ENCODE measurements at places on chromosomes 4 and X.

DNA sequence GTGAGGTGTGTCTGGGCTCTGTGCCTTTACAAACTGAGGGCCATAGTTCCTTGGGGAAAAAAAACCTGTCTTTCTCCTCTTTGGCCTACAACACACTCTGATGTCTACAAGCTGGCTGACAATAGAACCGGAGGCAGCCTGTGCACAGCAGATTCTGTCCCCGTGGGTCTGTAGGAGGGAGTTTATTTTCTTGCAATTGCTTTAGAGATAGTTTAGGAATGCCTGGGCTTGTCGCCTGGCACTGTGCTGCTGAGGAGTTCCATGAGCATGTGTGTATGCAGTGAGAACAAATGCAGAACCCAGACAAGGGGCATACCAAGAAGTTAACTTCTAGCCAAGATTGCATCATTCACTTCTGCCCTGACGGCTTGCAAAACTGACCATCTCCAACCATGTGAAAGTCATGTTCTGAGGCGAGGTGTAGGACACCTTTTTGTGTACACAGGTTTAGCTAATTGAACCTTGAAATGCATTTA lies 54.1 kb downstream of the CCNI start:
- no peak for DNase-seq

DNA sequence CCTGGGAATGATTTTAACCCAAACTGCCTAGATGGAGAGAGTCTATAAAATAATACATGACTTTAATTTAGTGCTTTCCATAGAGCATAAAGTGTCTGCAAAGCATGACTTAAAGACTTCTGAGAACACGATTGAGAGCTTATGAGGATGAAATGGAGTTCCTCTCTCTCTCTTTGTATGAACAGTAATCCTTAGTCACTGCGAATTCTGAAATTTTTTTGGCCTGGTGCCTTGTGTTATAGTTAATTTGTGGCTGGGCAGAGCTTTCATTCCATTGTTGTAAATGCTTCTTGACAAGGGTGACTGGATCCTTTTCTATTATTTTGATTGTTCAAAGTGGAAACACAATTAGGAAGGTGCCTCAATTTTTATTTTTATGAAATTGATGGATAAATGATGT lies 179.5 kb downstream of the CEP135 start:
- DNase-seq = no peak

GRCh38 chrX:153884590-153884989 lies 1.4 kb downstream of the L1CAM start:
- no peak for DNase-seq

GRCh38 chr4:180219080-180219479 lies 2024.1 kb upstream of the TENM3 start:
- DNase-seq = no peak

GRCh38 chrX:57651169-57651919 lies 28.7 kb downstream of the NLRP2B start:
- no peak for DNase-seq

DNA sequence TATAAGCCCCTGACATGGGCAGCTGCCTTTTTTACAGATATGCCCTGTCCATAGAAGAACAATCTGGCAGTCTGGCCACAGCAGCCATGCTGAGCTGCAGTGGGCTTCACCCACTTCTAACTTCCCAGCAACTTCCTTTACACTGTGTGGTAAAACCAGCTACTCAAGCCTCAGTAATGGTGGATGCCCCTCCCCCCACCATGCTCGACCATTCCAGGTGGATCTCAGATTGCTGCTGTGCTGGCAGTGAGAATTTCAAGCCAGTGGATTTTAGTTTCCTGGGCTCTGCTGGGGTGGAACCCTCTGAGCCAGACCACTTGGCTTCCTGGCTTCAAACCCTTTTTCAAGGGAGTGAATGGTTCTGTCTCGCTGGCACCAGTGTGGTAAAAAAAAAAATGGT lies 355.9 kb upstream of the EDA2R start:
- DNase-seq = no peak

GRCh38 chrX:80808881-80809411 lies 731 bp downstream of the BRWD3 start:
- DNase-seq = peak; percentile 48

DNA sequence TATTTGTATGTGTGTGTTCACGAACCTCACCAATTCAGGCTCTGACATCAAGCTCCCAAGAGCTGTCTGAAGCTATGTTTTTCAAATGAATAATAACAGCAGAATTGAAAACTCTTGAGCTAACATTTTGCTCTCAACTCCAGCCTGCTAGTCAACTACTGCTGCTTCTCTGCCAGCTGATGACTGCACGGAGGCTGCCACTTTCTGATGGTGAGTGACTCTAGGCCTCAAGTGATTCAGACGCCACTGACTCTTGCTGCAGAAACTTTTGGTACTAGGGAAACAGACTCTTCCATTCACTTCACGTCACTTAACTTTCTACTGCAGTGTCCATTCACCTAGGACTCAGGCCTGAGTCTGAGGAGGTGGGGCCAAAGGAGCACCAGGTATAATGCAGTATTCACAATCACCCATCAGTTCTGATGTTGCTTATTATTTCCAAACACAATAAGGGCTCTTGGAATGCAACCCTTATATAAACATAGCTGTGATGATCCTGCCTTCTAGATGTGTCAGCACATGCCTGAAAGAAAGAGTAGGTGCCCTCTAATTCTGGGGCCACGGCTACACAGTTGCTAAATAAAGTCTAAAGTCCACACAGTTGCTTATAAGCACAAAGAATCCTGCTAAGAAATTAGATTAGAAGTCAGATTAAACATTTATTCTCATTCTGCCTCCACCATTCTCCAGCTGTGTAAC lies 16.0 kb downstream of the PRDM8 start:
- no peak for DNase-seq

- DNase-seq = peak; percentile 54
These were observed 628 bp downstream of the MXD4 start for GRCh38 chr4:2261110-2261852.

DNA sequence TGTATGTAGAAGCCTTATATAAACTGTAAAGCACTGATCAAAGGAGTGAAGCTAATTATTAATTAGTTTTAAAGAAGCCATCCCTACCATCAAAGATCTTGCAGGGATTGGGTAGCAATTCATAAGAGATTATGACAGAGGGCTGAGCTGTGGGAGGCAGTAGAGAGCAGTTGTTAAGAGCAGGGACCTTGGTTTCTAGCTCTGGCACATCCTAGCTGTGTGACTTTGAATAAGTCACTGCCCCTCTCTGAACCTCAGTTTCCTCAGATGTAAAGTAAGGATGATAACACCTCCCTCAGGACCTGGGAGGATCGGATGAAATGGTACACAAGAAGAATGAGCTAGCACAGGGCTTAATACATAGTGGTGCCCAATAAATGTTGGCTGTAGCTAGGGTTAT lies 45.4 kb downstream of the APLN start:
- no peak for DNase-seq

DNA sequence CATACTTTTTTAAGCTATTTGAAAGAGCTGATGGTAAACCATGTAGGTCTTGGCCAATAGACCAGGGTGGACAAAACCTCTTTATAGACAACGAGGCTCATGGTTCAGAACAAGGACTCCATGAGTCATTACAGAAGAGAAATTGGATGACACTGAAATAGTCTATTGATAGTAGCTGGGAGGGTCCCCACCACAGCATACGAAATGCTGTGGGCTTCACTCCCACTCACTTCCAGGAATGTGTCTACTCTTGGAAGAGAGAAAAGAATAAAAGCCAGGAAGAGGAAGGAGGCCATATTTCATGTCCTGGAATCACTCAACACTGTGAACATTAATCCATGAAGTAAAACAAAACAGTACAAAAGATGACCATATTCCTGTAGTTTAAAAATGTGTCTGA lies 82.3 kb upstream of the MXRA5 start:
- DNase-seq = no peak

DNA sequence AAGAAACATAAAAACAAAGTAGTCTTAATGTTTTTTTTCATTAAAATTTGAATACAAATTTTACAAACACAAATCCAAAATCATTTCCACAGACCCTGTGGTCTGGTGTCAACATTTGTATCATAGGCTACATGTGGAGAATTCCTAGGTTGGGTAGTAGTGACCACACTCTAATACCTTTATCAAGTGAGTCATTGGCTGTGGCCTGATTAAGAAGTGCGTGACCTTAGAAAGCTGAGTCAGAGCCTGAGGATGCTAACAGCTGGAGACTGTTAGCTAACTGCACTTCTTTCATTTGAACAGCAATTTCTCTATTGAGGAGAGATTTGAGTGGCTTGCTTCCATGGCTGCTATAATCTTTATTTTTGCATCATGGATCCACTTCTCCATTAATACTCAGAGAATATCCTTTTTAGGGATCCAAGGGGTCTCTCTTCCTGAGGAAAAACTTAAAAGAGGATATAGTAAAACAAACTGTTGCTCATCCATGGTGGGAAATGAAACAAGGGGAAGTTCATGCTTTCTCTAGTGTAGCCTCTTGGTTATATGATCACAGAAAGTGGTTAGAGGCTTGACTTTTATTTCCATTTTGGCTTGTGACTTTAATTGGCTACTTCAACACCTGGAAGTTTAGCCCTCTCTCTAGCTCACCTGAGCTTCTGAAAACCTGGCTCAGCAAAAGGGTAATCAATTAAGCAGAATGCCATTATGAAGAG lies 335.8 kb downstream of the PABPC4L start:
- no peak for DNase-seq

- DNase-seq = no peak
These were observed 54.4 kb upstream of the ESX1 start for GRCh38 chrX:104309169-104309568.

DNA sequence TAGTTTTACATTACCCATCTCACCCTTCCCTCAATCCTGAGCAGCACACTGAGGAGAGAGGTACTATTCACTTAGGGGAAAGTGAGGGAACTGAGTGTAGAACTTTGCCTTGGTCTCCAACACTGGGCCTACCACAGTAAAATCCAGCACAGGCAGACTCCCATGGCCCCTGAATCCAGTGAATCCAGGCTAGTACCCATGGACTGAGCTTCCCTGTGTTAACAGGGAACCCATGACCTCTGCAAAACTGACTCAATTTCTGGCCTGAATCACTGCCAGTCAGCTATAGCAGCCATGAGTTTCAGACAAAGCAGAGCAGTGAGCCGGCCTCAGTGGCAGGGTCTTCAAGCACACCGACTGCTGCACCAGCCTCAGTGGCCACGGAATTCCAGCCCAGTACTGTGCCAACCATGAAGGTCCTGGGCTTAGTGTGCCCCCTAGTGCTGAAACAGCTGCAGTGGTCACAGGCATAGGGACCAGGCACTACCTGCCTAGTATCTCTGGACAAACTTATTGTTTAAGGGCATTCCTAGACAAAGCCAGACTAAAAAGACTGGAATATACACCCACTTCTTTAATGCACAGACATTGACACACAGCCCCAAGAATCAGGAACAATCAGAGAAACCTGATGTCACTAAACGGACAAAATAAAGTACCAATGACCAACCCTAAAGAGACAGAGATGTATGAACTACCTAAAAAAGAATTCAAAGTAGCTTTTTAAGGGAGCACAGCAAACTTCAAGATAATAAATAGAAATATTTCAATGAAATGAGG lies 127.4 kb upstream of the RPL34 start:
- DNase-seq = peak; percentile 42

GRCh38 chr4:139596034-139596683 lies 40.1 kb upstream of the SETD7 start:
- no peak for DNase-seq

GRCh38 chr4:96103086-96103485 lies 263.2 kb downstream of the PDHA2 start:
- no peak for DNase-seq

GRCh38 chrX:123756320-123756719 lies 23.5 kb upstream of the THOC2 start:
- no peak for DNase-seq

- no peak for DNase-seq
These were observed 10.1 kb upstream of the MTMR1 start for GRCh38 chrX:150683112-150683511.

DNA sequence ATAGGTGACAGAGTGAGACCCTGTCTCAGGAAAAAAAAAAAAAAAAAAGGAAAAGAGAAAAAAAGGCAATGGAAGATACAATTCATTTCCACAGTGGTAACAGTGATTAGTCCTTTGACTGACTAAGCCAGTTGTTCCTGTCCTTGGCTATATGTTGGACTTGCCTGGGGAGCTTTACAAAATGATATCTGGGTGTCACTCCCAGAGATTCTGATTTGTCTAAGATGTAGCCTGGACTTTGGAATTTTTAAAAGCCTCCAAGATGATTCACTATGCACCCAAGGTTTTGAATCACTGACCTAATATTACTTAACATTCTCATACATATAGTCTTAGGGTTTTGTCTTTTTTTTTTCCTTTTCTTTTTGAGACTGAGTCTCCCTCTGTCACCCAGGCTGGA lies 16.9 kb downstream of the HELQ start:
- DNase-seq = no peak

- no peak for DNase-seq
These were observed 1441.2 kb downstream of the PCDH7 start for GRCh38 chr4:32161392-32161791.

DNA sequence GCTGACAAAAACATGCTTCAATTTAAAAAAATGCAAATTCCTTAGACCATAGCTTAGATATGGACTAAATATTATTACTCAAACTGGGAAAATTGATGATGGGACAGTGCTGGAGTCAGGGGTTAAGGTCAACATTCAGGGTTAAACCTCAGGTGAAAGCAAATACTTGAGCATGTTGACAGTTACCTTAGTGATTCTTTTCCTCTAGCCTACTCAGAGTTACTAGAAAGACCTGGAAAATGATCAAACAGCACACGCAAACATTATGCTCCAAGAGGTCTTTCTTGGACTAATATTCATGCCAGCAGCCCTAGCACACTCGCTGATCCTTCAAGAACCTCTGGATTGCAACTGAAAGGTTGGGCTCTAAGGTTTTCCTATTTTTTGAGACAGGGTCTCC lies 10.8 kb downstream of the IGFBP7 start:
- no peak for DNase-seq

- no peak for DNase-seq
These were observed 147.1 kb upstream of the RPS6KA6 start for GRCh38 chrX:84335121-84335520.

DNA sequence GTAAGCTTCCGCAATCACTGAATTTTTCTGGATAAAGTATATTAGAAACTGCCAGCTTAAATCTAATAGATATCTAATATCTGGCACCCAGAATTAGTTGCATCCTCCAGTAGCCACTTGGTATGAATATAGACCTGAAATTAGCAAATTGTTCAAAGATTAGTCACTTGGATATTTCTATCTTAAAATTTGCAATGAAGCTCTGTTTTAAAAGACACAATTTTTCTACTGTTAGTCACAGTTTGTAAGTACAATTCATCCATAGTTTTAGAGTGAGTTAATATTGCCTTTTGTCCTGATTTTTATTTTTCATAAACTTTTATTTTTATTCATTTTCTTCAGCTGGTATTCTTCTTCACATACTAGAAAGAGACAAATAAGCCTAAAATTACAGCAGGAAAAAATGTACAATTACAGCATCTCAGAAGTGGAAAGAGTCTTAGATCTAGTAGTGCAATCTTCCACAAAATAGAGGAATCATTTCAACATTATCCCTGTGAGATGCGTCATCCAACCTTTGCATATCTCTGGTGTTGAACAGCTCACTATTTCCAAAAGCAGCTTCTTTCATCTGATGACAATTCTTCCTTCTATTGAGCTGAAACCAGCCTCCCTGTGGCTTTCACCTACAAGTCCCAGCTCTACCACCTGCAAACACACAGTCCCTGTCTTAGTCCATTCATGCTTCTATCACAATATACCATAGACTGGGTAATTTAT lies 190.0 kb upstream of the AR start:
- no peak for DNase-seq

All from CD4-positive, alpha-beta T cell treated with Interleukin-21 for 1 hour (primary cell).